Stimulated activated CD4-positive, alpha-beta T cell treated with anti-CD3 and anti-CD28 coated beads, Interleukin-1b, Interleukin-23, amount 100 ng/mL, for 24 hours (primary cell): ENCODE measurements at places on chromosomes 3 and 15.

DNA sequence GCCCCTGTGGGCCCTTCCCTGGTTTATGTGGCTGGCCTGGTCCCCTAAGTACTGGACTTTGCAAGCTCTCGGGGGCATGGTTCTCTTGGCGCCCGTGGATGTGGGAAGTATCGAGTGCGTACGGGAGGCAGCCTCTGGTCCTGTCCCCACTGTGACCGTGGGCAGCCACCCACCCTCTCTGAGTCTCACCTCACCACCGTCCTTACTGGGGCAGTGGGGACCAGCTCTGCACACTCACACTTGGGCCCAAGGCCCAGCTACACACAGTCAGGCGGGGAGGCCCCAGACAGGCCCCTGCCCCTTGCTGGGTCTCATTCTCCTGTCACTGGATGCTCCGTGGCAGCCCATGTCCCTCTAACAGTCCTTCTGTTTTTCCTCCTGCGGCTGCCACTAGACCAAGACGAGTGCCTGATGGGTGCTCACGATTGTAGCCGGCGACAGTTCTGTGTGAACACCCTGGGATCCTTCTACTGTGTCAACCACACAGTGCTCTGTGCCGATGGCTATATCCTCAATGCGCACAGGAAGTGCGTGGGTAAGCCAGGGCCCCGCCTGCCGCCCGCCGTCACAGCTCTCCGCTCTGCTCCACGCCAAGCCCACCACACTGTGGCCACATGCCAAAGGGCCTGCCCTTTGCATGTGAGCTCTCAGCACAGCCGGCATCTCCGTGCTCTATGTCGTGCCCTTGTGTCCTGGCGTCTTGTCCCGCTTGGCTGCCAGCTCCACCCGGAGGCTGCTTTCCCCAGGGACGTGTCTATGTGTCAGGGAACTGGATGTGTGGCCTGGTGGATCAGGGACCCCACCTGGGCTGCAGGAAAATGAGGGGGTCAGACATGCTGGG is 72.7 kb downstream of the FBLN2 start:
- no peak for DNase-seq

DNA sequence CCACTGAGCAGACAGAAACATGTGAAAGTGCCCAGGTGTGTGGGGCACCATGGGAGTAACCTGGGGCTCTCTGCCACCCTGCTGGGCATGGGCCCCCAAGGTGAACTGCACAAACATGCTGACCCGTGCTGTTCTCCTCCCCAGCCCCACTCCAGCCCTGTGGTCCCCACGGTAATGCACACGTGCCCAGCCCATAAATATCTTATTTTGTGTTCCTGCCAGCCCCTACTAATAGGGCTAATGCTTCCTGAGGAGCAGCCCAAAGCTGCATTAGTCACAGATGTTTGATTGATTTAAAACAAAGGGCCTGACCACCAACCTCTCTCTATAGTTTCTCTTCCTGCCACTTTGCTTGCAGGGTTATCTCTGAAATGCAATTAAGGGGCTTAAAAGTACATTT is 95.4 kb downstream of the ABHD5 start:
- DNase-seq: no peak

GRCh38 chr15:68623301-68623892 is 44.6 kb downstream of the CORO2B start:
- no peak for DNase-seq

GRCh38 chr3:112858410-112859069 is 11.9 kb upstream of the CD200R1L start:
- DNase-seq: no peak

GRCh38 chr3:57112206-57112605 is 51.7 kb downstream of the SPATA12 start:
- no peak for DNase-seq

DNA sequence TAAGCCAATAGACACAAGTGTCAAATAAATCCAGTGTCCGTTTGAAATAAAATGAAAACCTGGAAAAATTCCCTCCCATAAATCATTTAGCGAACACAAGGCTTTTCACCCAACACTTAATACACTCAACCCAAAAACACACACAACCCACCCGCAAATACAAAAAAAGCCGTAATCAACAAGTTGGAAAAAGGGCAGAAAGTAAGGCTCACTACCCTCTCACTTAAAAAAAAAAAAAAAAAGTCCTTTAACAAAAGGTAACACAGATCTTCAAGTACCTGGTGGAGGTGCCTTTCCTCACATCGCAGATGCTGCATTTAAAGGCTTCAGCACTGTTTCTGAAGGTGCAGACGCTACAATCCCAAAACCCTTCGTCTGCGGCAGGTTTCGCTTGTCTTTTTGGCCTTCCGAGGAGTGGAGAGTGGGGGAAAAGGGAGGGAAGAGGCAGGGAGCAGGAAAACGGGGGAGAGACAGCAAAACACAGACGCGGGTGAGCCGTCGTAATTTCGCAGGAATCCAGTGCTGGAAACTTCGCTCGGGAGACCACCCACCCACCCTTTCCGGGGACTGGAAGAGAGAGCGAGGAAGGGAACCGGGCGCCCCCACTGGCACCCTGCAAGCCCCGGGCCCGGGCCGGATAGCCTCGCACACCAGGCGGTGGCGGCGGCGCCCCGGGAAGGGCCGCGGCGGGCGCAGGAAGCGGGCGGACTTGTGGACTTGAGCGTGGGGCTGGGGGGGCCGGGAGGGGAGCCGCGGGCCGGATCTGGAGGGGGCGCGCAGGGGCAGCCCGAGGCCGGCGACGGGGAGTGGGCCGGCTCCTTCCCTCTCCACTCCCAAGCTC is 401.8 kb downstream of the SHQ1 start:
- no peak for DNase-seq

DNA sequence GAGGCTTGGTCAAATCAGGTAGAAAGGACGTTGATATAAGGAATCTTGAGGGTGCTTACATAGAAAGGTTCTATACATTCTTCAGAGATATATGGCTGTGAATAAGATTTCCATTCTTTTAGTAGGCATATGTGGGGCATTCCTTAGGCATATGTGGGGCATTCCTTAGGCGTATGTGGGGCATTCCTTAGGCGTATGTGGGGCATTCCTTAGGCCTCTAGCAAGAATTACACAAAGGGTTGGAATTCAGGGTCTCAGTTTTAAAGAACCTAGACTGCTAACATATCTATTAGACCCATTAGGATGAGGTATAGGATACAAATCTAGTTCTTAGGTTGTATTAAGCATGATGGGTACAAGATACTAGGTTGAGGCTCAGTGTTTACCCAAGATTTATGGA is 607.8 kb downstream of the SI start:
- no peak for DNase-seq

GRCh38 chr15:57503911-57504598 is 87.6 kb upstream of the MYZAP start:
- DNase-seq: no peak

DNA sequence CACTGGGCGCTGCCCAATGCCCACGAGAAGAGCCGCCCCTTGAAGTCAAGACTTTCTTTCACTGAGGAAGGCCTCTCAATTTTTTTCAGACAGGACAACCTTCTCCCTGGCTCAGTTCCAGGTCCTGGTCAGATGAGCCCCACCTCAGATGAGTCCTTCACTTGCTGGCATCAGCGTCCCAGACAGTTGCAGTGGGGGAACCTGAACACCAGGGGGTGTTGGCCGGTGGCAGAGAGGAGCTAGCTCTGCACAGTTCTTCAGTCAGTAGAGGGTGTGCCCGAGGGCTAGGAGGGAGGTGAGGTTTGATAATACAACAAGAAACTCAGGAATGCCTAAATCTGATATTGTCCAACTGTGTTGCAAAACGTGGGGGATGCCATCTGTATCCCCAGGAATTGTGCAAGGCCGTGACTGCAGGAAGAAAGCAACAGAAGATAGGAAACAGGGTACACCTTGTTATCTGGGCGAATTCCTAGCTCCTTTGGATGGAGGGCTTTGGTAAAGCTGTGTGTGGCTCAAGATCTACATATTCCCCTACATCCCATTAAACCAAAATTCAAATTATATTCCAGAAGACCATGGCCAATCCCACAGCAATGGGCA is 34.3 kb downstream of the CCR3 start:
- peak; percentile 34 for DNase-seq

DNA sequence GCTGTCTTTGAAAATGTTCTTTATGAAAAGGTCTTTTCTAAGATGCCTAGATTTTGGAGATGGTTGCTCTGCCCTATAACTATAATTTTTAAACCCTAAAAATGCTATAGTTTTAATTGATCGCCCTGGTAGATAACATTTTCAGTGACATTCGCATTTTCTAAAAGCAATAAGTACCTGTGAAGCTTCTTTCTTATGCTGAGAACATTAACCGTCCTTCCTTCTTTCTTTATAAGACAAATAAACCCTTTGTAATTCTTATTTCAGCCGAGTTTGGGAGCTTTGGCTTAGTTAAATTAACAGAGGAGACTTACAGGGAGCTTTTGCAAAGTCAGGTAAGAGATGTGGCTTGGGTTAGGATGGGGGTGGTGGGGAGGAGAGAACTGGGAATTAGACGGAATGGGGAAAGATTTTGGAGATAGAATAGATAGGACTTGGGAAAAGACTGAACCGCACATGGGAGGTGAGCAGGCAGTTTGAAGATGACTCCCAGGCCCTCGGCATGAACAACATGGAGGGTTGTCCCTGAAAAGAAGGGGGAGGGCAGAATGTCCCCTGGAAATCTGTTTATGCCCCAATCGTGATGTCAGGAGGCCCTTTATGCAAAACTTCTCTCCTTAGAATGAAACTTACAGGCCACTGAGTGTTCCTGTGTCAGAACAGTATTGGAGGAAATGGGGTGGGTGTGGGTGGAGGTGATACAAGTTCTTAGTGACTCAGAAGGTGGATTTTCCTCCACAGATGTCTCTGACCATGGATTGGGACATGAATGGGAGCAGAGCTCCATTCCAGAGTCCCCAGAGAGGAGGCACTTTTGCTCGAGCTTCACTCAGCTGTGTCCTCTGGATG is 76.2 kb upstream of the LARS2 start:
- no peak for DNase-seq

DNA sequence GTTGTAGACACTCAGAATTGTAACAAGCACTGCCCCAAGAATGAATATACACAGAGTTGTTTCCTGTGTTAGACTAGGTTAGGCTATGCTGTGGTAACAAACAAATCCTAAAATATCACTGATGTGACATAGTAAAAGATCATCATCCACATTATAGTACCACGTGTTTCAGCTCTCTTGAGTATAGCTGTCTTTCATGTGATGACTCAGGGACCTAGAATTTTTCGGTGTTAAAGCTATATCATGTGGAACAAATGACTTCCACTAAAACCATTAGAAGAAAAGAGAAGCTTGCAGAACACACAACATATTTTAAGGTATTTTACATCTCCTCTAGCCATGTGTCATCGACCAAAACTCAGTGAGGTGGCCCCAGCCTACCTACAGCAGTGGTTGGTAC is 307.9 kb upstream of the RBMS3 start:
- DNase-seq: no peak

- DNase-seq: no peak
Observed at GRCh38 chr15:94262201-94262600, 30.8 kb downstream of the MCTP2 start.

GRCh38 chr3:131544557-131544956 is 41.8 kb upstream of the MRPL3 start:
- DNase-seq: no peak
